Muscle of back (tissue), 13 donors: ENCODE measurements at places on chromosomes 13 and 19. TPM values are rescaled to one million over a fixed set of nuclear protein-coding genes. Genes with fewer than 3 reads are reported as not detected.

GRCh38 chr19:42313096-42313839 is at the start of gene TMEM145:
Gene TMEM145, plus strand, starts transcription at chr19:42313309. Its CDS starts 68 bp downstream, at chr19:42313377.
- peak; percentile 78 for DNase-seq

GRCh38 chr13:111937777-111938311 is 129.1 kb upstream of the SOX1 start:
- DNase-seq = peak; percentile 7

GRCh38 chr13:51816604-51817249 is 12.8 kb upstream of the DHRS12 start:
- no peak for DNase-seq

DNA sequence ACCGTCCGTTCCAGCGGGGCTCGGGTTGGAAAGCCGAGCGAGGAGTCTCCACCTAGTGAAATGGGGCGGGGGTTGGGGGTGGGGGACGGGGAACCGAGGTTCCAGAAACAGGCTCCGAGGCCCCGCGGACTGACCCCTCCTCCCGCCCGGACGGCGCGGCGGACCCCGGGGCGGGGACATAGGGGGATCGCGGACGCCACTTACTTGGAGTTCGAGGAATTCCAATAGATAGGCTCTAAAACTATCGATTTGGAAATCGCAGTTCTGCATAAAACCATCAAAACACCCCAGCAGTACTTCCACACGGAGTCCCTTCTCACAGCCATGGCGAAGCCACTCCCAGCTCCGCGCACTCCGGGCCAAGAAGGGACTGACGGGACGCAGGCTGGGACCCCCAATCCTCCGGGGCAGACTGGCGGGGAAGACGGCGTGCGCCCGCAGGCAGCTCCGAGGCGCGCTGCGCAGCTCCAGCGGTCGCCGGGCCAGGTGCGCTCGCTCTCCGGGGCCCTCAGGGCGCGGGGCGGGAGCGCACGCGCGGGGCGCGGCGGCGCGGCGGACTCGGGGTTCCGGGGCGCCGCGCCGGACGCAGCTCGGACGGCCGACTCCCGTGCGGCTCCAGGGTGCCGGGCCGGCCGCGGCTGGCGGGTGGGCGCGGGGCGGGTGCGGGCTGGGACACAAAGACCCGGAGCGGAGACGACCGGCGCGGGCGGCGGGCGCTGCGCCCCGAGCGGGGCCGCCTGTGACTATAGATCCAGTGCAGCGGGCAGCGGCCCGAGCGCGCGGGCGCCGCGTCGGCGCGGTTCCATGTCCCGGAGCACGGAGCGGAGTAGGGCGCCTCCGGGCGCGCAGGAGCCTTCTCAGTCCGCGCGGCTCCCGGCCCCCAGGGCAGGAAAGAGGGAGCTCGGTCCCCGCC is 567 bp downstream of the EFNB2 start:
- DNase-seq = peak; percentile 31

DNA sequence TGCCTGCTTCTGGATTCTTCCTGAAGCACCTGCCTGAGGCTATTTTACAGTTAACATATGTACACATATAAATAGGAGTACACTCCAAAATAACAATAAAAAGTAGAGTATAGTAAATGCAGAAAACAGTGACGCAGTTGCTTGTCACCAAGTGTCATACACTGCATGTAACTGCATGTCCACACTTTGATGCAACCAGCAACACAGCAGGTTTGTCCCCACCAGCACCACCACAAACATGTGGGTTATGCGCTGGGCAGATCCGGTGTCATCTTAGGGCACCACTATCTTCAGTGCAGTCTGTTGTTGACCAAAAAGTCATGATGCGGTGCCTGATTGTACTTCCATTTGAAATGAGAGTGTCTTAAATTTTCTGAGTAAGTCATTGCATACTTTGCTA is 51.3 kb downstream of the COL4A2 start:
- DNase-seq = no peak

DNA sequence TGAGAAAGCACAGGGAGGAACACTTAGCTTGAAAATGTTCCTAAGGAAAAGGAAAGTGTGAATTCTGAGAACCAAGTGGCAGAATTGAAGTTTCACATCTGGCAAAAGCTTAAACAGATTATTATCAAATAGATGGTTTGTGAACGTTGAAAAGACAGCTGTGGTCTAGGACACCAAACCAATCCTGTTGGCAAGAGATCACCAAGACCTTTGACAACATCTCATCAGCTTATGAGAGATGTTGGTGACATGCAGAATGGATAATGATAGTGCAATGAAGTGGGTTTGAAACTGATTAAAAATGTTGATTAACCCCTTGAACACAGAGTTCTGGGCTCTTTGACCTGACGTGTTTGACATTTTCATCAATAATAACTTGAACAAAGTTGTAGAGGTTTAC is 74.6 kb upstream of the GPR183 start:
- no peak for DNase-seq

- DNase-seq = peak; percentile 54
Measured at GRCh38 chr13:109785141-109785891, 1.1 kb downstream of the IRS2 start.

- no peak for DNase-seq
Measured at GRCh38 chr13:113598481-113598880, 13.9 kb downstream of the TFDP1 start.

GRCh38 chr13:32246468-32246867 is 68.7 kb downstream of the ZAR1L start:
- peak; percentile 53 for DNase-seq

- DNase-seq = no peak
Measured at GRCh38 chr19:17721111-17721628, 1.9 kb downstream of the MAP1S start.

DNA sequence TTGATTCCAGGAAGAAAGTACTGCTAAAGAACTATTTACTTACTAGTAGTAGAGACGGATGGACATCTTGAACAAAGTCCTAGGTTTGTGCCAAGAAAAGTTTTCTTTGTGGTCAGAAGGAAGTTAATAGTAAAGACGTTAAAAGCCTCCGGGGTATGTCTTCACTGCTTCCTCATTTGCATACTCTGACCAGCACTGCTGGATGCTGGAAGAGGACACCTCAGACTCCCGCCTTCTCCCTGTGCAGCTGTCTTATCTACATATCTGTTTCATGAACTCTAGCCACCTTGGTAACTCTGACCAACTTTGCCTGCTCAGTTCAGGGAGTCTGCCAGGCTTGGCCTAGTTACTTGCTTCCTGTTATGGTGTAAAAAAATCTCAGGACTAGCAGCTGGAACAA is 1109.1 kb upstream of the MIR17HG start:
- DNase-seq = peak; percentile 3

GRCh38 chr19:46722421-46723022 is 5.6 kb upstream of the PRKD2 start:
- no peak for DNase-seq

- DNase-seq = peak; percentile 37
Measured at GRCh38 chr13:112583592-112584277, 4.2 kb downstream of the TUBGCP3 start.

- no peak for DNase-seq
Measured at GRCh38 chr13:23634897-23635296, 64.7 kb downstream of the TNFRSF19 start.

GRCh38 chr13:103671547-103671946 is 605.3 kb upstream of the SLC10A2 start:
- no peak for DNase-seq

- no peak for DNase-seq
Measured at GRCh38 chr13:37657134-37657533, 58.6 kb upstream of the POSTN start.

DNA sequence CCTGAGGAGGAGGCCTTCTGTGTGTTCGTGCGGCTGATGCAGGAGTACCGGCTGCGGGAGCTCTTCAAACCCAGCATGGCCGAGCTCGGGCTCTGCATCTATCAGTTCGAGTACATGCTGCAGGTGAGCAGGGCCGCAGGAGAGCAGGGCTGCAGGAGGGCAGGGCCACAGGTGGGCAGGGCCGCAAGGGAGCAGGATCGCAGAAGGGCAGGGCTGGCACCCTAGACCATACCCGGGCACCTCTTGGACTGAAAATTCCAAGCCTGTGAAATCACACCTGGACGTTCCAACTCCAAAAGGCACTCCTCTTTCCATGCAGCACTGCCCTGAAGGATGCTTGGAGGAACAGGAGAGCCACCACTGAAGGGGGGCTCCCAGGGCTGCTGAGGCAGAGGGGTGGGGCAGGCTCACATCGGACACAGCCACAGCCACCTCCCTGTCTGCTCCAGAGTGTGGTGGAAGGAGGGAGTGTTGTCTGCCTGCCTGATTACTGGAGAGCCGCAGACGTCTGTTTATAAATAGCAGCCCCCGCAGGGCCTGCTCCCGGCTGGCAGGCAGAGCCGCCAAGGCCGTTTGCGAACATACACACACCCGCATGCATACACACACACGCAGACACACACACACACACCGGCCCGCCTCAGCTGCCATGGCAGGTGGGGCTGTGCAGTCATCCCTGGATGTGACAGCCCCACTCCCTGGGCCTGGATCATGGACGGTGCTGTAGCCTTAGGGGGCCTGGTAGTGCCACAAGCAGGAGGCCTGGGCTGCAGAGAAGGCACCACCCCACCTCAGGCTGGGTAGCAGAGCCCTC is 20.2 kb downstream of the EVI5L start:
- DNase-seq = no peak

- DNase-seq = no peak
Measured at GRCh38 chr13:48258430-48258829, 25.4 kb downstream of the ITM2B start.

- DNase-seq = no peak
Measured at GRCh38 chr13:45104261-45104660, 16.0 kb upstream of the GTF2F2 start.

DNA sequence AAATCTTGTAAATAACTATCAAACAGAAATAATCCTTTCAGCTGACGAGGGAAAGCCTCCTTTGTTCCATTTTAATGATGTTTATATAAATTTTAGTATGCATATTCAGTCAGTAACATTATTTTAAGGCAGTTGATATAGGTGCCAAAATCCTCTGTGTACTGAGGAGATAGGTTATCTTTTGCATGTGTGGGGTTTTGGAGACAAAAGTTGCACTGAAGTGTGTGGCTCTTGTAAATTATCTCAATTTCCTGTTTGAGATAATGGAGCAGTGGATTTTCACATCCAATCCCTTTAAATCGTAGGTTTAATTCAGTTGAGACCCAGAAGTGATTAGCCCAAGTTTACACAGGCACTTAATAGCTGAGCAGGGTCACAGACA is 106.6 kb downstream of the RGCC start:
- no peak for DNase-seq

GRCh38 chr13:60395971-60396782 is 843 bp upstream of the TDRD3 start:
- DNase-seq = peak; percentile 92

GRCh38 chr19:34269968-34270621 is 15.7 kb downstream of the GARRE1 start:
- peak; percentile 73 for DNase-seq

DNA sequence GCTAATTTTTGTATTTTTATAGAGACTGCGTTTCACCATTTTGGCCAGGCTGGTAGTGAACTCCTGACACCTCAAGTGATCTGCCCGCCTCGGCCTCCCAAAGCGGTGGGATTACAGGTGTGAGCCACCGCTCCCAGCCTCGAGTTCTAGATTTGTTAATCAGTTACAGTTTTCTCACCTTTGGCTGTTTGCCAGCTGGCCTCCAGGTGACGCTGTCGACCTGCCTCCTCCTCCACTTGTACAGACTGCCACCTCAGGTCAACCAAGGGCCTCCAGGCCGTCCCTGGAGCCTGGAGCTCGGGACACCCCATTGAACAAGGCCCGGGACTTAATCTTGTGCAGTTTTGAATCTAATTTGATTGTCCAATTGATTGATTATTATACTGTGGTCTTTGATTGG is 45.5 kb downstream of the IER2 start:
- no peak for DNase-seq

- DNase-seq = no peak
Measured at GRCh38 chr13:98262292-98262691, 85.2 kb upstream of the RNF113B start.

DNA sequence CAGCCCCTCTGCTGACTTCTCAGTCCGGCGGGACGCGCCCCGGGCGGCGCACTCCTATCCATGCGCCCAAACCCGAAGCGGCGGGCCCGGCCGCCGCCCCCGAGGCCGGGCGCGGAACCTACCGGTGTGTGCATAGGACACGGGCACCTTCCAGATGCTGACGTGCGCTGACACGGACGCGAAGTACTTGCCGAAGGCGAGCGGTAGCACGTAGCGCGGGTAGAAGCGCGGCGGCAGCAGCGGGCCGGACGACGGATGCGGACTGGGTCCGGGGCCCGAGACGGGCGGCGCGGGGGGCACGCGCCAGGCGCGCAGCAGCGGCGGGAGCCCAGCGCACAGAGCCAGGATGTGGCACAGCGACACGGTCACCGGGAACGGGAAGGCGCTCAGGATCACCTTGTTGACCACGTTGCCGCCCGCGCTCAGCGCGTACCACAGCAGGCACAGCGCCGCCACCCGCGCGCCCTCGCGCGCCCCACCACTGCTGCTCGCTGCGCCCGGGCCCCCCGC is 338 bp downstream of the SLC35E1 start:
- no peak for DNase-seq

- no peak for DNase-seq
Measured at GRCh38 chr19:40461669-40462221, 3.8 kb downstream of the BLVRB start.

- DNase-seq = no peak
Measured at GRCh38 chr19:39870171-39870971, 24.2 kb upstream of the FBL start.

DNA sequence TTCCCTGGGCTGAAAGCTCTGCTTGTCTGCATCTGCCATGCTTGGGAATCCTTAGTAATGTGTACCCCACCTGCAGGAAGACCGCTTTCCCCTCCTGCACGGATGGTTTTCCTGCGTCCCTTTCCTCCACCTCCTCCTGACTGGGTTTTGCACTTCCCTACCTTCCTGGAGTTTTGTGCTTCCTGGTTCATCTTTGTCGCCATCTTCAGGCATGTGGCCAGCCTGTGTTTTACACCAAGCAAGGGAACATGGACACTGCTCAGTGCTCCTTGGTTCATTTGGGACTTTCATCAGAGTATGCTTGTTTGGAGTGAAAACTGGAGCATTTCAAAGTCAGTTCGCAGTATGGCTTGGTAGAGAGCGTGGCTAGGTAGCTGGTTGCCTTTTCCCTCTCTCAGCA is 30.7 kb downstream of the ERICH6B start:
- DNase-seq = no peak

SIGLEC8 gene
- not detected for polyA plus RNA-seq

ANGPTL8 gene
- polyA plus RNA-seq = 0.63 TPM

MAMSTR gene
- 109 TPM for polyA plus RNA-seq

SMAD9 gene
- 10.4 TPM for polyA plus RNA-seq

CPB2 gene
- polyA plus RNA-seq = not detected

UBE2L5 gene
- 1.1 TPM for polyA plus RNA-seq

DCLK1 gene
- polyA plus RNA-seq = 83.3 TPM

SPRED3 gene
- 0.20 TPM for polyA plus RNA-seq

ZNF583 gene
- 9.8 TPM for polyA plus RNA-seq

BEST2 gene
- polyA plus RNA-seq = not detected

ZNF540 gene
- polyA plus RNA-seq = 2.1 TPM

CGB3 gene
- 0.19 TPM for polyA plus RNA-seq

GRK1 gene
- polyA plus RNA-seq = 0.46 TPM

NOVA2 gene
- 3.6 TPM for polyA plus RNA-seq

KLK4 gene
- not detected for polyA plus RNA-seq

C2CD4C gene
- polyA plus RNA-seq = 0.54 TPM

SERP2 gene
- 4.9 TPM for polyA plus RNA-seq

HIPK4 gene
- 1.2 TPM for polyA plus RNA-seq

POP4 gene
- 46.3 TPM for polyA plus RNA-seq

ZGLP1 gene
- polyA plus RNA-seq = 1.8 TPM

CFAP97D2 gene
- not detected for polyA plus RNA-seq

TMC4 gene
- 2.9 TPM for polyA plus RNA-seq

F2RL3 gene
- polyA plus RNA-seq = 0.33 TPM

AP1M2 gene
- polyA plus RNA-seq = 0.32 TPM
